ENCODE measurements at places on chromosomes 13 and 19.

DNA sequence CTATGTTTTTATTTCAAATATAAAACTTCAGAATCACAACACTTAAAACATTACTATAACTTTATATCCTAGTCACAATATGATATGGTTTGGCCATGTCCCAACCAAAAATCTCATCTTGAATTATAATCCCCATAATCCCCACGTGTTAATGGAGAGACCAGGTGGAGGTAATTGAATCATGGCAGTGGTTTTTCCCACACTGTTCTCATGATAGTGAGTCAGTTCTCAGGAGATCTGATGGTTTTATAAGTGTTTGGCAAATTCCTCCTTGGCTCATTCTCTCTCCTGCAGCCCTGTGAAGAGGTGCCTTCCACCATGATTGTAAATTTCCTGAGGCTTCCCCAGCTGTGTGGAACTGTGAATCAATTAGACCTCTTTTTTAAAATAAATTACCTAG lies 307.6 kb downstream of the SPRY2 start:
- ATAC-seq: no peak

DNA sequence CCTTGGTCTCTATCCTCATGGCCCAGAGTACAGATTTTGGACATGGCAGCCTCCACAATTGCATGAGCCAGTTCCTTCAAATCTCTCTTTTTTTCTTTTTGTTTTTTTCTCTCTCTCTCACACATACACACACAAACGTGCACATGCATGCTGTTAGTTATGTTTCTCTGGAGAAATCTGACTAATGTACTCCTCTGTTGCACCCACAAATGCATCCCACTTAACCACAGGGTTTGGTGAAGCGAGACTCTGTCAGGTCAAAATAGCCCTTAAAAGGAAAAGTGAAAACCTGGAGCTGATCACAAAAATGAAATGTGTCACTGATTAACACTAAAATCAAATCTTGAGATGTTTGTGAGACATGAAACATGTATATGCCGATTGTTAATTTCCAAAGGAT lies 374.6 kb upstream of the ARGLU1 start:
- no peak for ATAC-seq

- ATAC-seq: no peak
Observed at GRCh38 chr19:30799865-30800755, 427.9 kb downstream of the ZNF536 start.

DNA sequence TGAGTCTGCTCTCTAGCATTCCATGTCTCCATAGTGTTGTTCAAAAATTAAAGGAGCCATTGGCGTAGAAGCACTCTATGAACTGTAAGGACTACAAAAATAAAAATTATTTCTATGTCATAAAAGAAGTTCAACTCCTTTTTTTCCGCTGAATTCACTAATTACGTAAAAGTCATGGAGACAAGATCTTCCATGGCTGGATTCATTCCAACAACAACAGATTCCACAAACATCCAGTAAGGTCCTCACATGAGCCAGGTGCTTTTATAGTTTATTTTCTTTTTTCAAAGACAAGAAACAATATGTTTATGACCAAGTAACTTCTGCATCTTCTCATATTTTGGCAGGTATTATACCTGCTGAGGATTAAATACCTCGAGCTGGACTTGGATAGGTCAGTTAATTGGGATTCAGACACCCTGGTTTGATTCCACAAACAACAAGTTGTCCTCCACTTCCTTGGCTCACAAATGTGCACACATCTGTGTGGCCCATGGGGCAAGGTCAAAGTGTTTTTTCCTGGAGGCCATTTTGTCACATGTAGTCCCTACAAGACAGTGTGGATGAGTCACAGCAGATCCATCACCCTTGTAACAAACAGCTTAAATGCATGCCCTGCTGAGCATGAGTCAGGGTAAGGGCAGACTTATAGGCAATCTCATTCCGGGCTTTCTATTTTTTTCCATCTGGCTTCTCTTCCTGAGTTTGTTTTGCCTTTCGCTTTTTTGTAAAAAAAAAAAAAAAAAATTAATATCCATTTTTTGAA lies 475.6 kb downstream of the COG6 start:
- no peak for ATAC-seq

DNA sequence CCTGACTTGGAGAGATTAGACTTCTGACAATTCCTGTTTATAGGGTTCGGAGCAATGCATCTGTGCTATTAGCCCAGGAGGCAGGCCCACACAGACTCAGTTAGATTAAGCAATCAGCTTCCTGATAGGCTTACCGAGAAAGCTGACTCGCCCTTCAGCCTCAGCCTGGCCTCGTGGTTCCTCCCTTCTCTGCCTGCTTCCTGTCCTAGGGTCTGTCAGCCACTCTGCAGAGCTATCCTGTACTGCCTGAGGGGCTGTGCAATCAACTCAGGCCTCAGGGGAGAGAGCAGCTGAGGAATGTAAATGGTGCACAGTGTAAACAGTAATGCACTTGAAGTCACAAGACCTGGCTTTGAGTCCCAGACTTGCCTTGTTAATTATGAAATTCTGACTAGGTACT lies 30.7 kb downstream of the HTR2A start:
- peak; percentile 73 for ATAC-seq

Measured in SK-N-SH treated with all-trans-retinoic acid at 6 μM for 48 hours (cell line).